RWPE1 (cell line): ENCODE measurements at places on chromosomes 13 and 19.
A peak's percentile ranks its signal among the peaks of the same experiment; 100 is the strongest.

- no peak for DNase-seq
These were observed 1732.3 kb upstream of the SLC10A2 start for GRCh38 chr13:104798486-104798885.

DNA sequence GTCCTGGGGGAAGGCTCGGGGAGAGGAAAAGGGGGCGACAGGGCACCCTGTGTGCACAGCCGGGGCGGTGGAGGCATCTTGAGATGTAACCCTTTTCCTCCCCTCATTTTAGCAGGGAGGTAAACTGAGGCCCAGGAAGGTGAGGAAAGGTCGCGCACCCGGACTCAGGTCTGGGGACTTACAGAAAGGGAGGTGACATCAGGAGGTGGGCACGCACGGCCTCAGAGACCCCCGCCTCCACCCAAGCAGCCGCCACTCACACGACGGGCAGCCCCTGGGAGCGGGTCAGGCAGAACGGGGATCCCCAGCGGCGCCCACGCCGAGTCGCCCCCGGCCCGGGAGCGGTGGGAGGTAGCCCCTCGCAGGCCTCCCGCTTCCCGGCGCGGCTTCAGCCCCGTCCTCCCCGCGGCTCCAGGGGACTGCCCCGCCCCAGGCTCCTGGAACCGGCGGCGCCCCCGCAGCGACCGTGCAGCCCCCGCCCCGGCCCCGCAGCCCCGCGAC is 477 bp downstream of the PIP5K1C start:
- no peak for DNase-seq

GRCh38 chr13:30615481-30615865 is 2.2 kb upstream of the USPL1 start:
- no peak for DNase-seq

- DNase-seq: no peak
These were observed 6.0 kb downstream of the RUVBL2 start for GRCh38 chr19:48999481-49000325.

DNA sequence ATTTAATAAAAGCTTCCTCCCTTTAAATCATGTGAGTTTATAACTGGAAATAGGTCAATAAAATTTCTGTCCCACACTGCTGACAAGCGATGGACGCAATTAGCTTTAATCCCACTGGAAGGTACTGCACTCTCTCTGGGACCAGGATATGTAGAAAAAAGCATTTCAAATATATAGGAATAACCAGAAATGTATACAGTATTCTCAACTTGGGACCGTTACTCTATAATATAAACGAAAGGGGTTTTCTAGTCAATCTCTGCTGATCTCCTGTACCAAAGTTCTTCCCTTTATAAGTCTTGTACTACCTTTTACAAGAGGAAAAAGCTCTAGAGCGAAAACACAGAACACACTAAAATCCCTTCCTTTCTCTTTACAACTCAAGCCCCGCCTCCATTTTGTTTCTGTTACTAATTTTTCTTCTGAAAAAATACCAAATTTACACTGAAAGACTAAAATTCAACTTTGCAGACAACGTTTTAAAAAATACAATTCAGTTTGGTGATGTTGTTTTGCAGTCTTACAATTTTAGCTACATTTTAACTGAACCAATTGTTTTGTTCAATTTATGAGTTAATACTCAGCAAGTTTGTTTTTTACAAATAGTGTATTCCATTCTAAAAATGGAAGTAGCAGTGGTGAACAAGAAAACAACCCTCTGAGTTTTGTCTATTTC is 1.7 kb upstream of the USPL1 start:
- peak; percentile 11 for DNase-seq

- DNase-seq: no peak
These were observed 6.6 kb downstream of the PALM start for GRCh38 chr19:715347-715746.

DNA sequence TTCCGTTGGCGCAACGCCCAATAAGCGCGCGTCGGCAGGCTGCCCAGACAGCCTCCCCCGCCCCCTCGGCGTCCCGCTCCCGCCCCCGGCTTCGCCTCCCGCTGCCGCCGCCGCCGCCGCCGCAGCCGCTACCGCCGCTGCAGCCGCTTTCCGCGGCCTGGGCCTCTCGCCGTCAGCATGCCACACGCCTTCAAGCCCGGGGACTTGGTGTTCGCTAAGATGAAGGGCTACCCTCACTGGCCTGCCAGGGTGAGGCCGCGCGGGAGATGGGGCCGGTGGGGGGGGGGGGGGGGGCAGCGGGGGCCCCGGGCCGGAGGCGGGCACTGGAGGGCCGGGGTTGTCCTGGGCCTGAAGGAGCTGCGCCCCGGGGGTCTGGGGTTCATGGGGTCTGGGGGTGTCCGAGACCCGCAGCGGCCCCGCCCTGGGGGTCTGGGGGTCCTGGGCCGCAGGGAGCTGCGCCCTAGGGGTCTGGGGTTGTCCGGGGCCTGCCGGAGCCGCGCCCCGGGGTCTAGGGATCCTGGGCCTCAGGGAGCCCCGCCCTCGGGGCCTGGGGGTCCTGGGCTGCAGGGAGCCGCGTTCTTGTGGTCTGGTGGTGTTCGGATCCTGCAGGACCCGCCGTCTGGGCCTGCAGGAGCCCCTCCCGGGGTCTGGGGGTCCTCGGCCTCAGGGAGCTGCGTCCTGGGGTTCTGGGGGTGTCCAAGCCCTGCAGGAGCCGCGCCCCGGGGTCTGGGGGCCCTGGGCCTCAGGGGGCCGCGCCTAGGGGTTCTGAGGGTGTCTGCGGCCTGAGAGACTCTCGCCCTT is at the start of gene HDGFL2:
HDGFL2 (plus strand) TSS at position 124 of the 801 bp plus-strand sequence; CDS start at position 178, 54 bp downstream.
- DNase-seq: no peak

DNA sequence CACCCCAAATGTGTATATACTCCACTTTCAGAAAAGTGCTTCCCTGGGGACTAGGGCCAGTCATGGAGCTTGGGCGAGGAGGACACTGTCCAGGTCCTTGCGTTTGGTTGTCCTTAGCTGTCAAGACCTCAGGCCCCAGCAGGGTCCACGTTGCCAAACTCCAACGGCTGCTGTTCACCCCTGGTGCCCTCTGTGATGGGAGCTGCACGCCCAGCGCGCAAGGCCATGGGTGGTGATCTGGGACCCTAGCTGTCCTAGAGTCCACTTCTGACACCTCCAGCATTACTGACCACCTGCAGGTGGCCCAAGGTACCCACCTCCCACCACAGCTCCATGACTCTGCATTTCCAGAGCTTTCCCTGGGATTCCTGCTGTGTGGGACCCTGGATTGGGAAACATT is 4.0 kb downstream of the LRP3 start:
- DNase-seq: no peak

GRCh38 chr13:29162638-29163235 is 342.6 kb downstream of the MTUS2 start:
- no peak for DNase-seq

DNA sequence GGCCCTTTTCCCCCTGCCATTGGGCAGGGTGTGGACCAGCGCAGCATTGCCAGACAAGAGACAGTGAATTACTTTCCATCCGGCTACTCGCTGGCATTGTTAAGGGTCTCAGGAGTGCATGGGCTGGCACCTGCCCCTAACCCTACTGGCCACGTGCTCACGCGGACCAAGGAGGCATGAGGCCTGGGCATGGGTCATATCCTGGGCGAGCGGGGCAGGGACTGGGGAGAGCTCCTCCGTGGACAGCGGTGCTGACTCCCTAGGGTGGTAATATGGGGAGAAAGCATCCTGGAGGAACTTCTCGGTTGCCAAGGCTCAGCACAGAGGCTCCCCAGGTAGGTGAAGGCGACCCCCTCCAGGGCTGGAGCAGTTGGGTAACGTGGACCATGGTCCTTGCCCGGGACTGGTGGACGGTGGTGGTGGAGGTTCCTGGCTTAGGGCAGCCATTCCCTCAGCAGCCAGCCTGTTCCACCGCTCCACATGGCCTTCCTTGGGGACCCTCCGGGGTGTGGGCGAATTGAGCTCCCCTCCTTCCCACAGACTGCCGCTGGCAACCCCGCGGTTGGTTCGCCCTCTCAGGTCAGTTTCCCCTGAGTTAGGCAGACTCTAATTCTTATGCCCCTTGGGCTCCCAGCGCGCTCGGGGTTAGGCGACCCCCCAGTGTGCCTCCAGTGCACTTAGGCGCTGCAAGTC is 465.1 kb downstream of the SLITRK5 start:
- DNase-seq: no peak

DNA sequence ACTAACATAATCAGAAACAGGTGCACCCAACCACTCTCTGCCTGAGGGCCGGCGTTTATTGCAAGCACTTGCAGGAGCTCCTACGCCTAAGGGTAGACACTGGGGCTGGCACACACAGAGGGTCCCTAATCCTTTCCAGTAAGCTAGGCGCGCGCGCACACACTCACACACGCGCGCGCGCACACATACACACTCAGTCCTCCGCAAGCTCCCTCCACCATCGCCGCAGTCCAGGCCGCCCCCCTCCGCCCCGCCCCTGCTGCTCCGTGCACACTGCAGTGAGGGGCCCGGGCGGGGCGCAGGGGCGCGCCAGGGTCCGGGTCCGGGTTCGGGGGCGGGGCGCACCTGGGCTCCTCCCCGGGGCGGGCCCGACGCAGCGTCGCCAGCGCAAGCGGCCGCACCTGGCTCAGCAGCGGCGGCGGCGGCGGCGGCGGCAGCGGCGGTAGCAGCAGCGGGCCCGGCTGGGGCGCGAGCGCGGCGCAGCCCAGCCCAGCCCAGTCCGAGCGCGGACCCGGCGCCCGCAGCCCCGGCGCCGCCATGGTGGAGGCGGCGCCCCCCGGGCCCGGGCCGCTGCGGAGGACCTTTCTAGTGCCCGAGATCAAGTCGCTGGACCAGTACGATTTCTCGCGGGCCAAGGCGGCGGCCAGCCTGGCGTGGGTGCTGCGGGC is at the start of gene CAMSAP3:
CAMSAP3 (plus strand) TSS at position 398 of the 668 bp plus-strand sequence; CDS start at position 538, 140 bp downstream.
- no peak for DNase-seq

DNA sequence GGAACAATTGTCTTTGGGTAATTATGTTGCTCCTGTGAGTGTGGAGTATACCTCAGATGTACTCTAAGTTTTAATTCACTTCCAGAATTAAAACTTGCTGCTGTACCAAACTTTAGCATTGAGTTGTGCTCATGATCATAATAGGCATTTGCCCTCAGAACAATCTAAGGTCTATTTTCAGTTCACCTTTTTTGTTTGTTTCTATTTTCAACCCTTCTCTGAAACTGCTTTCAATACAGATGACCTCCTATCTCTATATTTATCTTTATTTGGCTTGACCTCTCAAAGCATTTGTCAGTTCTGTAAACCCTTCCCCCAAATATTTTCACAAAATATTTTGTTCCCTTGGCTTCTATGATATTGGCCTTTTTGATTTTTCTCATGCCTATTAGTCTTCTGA is 873.0 kb downstream of the OLFM4 start:
- DNase-seq: no peak

DNA sequence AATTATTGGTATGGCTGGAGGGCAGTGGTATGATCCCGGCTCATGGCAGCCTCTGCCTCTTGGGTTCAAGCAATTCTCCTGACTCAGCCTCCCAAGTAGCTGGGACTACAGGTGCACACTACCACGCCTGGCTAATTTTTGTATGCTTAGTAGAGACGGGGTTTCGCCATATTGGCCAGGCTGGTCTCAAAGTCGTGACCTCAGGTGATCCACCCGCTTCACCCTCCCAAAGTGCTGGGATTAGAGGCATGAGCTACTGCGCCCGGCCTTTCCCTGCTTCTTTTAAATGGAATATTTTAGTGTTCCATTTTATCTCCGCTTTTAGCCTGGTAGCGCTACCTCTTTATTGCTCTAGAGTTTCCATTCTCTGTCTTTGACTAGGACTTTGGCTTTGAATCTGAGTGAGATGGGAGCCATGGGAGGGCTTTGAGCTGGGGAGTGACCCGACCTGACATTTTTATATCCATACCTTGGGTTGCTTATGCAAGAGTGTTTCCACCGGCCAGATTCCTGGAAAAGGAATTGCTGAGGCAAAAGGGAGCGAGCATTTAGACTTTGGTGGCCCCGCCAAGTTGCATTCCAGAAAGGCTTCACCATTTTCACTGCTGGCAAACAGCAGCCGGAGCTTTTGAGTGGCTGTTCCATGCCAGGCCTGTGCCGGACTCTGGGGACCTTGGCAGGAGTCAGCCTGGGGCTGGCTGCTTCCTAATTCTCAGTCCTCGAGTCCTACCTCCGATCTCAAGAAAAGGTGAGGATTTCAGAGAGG is 22.9 kb downstream of the BICRA start:
- DNase-seq: no peak

GRCh38 chr13:37488726-37489125 is 109.8 kb downstream of the POSTN start:
- DNase-seq: no peak

DNA sequence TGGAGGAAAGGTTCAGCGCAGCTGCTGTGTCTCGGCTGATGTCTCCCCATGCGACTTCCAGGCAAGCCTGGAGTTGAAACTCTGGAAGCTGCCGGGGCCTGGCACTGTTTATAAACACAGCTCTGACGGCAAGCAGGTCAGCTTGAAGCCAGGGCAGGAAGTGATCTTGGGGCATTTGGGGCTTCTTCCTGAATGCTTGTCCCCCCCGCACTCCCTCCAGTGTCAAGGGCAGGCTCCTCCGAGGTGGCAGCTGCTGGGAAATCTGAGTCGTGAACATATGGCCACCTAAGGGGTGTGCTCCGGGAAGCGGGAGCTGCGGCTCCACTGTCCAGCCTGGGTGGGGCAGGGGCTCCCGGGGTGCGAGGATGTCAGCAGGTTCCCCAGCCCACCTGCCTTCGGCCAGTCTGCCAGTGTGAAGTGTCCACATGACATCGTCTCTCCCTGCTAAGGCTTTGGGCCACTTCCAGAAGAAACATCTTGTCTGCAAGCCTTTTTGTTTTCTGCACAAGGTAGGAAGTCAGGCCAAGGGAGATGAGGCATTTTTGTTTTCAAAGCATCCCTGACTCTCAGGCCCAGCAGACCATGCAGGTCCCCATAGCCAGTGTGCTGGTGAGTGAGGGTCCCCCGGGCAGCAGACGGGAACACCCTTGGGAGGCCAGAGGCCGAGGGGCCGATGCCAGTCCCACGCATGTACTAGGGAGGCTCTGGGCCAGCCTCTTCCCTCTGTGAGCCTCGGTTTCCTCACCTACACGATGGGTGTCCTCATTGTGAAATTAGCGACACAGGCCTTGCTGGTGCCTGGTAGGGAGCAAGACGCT is 2.7 kb downstream of the PIAS4 start:
- DNase-seq: no peak
